HCT116 (cell line): ENCODE measurements at places on chromosomes 1 and 21.

- DNase-seq = peak; percentile 91
- H3K36me3 ChIP-seq = no peaks in the 10 kb centered on the region
- no peak overlapping the region for H3K27ac ChIP-seq
- peaks cover 22% of the 10 kb centered on the region for H3K4me1 ChIP-seq
Observed at GRCh38 chr1:200483491-200484143, 73.8 kb upstream of the ZNF281 start.

- H3K27ac ChIP-seq = peak overlapping the region; percentile 93
- H3K4me3 ChIP-seq = peak overlapping the region; percentile 92
- no peaks in the 10 kb centered on the region for H3K27me3 ChIP-seq
- DNase-seq = no peak
- H3K4me1 ChIP-seq = peaks cover 11% of the 10 kb centered on the region; the same call in 1 of the 2 replicates
Observed at GRCh38 chr1:193058529-193059281, 455 bp downstream of the UCHL5 start.

- H3K27me3 ChIP-seq = no peaks in the 10 kb centered on the region
- DNase-seq = no peak
- H3K36me3 ChIP-seq = peaks cover 20% of the 10 kb centered on the region; the same call in 1 of the 2 replicates
- H3K4me3 ChIP-seq = peak overlapping the region; percentile 80
Observed at GRCh38 chr1:156742017-156742416, 1.1 kb upstream of the MRPL24 start.

DNA sequence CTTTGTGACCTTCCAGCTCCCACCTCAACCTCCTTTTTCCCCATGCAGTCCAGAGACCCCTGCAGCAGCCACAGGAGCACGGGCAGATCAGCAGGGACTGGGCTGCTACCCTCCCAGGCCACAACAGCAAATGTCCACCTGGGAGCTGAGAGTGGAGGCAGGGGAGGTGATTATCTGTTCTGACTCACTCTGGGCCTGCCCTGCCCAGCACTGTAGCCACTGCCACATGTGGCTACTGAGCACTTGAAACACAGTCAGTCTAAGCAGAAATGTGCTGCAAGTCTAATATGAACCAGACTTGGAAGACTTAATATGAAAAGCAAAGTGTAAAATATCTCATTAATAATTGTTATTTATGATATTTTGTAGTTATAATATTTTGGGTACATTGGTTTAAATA, 148.9 kb upstream of the VANGL1 start:
- DNase-seq = no peak
- H3K27ac ChIP-seq = no peak overlapping the region
- H3K4me3 ChIP-seq = no peak overlapping the region
- H3K36me3 ChIP-seq = no peaks in the 10 kb centered on the region
- H3K4me1 ChIP-seq = no peaks in the 10 kb centered on the region

DNA sequence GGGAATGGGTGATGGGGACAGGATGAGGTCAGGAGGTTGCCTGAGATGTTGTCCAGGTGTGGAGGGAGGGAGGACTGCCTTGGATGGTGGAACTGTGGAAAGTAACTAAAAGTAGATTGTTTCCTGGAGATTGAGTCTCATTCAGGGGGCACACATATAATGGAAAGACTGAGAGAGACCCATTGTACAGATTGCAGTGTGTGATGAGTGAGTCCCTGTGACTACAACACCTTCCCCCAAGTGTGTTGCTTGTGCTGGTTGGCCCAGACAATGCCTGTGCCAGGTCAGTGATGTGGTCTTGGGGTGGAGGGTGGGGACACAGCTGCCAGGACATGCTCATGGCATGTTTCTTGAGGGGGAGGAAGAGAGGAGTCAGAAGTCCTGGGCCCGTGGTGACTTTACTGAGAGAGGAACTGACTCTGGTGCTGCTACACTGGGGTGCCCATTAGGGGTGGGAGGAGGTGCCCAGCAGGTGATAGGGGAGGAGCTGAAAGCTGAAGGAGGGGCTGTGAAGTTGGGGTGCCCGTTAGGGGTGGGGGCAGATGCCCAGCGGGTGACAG, 5.2 kb downstream of the SNAP47 start:
- H3K27me3 ChIP-seq = no peaks in the 10 kb centered on the region
- H3K27ac ChIP-seq = no peak overlapping the region
- H3K4me1 ChIP-seq = peaks cover 9% of the 10 kb centered on the region
- no peak for DNase-seq
- H3K36me3 ChIP-seq = no peaks in the 10 kb centered on the region

- H3K36me3 ChIP-seq = 0 out of 2 replicates have a peak, but pooled peaks cover 4% of the 10 kb centered on the region
- no peaks in the 10 kb centered on the region for H3K27me3 ChIP-seq
- no peak for DNase-seq
Observed at GRCh38 chr1:31036749-31037500, 28.6 kb downstream of the PUM1 start.

DNA sequence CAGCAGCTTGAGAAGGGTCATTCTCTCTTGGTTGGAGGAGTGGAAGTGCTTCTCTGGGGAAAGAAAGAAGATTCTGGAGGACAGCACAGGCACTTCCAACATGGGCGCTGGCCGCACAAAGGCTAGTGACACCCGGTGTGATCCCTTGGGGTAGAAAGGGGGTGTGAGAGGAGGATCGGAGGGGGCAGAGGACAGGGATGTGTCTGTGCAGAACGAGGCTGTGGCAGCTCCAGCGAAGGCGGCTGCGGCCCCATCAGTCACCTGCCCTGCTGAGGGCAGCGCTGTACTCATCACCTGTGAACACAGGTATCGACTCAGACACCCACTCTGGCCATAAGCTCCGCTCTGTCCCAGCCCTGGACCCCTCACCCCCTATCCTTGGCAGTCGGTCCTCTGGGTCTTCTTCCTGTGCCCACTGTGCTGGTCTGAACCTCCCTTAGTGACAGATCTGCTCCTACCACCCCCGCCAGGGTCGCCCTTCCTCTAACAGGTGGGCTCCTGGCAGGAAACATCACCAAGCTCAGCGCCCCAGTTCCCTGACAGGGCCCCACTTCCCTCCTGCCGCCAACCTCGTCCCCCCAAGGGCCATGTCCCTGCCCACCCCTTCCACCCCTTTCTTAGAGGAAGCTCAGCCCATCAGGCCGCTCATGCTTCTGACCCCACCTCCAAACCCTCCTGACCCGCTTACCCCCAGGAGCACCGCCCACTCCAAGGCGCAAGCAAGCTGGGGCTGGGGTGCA, 20.1 kb downstream of the TP73 start:
- no peak overlapping the region for H3K4me3 ChIP-seq
- no peaks in the 10 kb centered on the region for H3K36me3 ChIP-seq
- no peaks in the 10 kb centered on the region for H3K27me3 ChIP-seq

DNA sequence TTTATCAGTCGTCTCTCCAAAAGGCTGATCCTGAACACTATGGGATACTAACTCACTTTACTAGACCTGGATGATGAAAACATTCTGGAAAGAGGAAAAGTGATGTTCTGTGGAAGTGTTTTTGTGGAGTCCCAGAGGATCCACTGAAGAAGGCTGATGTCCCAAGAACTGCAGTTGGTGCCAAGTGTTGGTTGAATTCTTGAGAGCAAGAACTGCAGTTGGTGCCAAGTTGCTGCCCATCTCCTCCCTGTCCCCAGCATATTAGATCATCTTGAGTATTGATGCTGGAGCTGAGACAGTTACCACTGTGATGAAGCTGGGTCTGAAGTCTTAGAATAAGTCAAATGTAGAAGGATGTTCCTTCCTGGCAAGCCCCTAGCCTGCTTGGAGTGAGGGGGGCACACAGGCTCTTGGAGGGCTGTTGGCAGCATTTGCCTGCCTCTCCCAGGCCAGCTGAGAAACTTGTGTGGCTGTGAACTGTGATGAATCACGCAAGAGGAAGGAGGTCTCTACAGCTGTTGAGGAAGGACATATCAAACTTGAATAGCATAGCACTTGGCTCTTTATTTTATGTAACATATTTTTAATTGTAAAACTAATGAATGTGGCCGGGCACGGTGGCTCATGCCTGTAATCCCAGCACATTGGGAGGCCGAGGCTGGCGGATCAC, 48.1 kb downstream of the DNAJC6 start:
- H3K27ac ChIP-seq = no peak overlapping the region
- H3K4me1 ChIP-seq = peaks cover 2% of the 10 kb centered on the region
- no peaks in the 10 kb centered on the region for H3K36me3 ChIP-seq
- DNase-seq = no peak
- no peak overlapping the region for H3K4me3 ChIP-seq

GRCh38 chr1:25676488-25676887, 59.9 kb downstream of the MAN1C1 start:
- no peak overlapping the region for H3K27ac ChIP-seq
- peaks cover 6% of the 10 kb centered on the region; the same call in 1 of the 2 replicates for H3K4me1 ChIP-seq
- no peak for DNase-seq
- peaks cover 32% of the 10 kb centered on the region for H3K27me3 ChIP-seq

GRCh38 chr1:89040315-89040626, 17.6 kb upstream of the GBP3 start:
- H3K4me1 ChIP-seq = no peaks in the 10 kb centered on the region
- no peaks in the 10 kb centered on the region for H3K27me3 ChIP-seq
- DNase-seq = no peak

DNA sequence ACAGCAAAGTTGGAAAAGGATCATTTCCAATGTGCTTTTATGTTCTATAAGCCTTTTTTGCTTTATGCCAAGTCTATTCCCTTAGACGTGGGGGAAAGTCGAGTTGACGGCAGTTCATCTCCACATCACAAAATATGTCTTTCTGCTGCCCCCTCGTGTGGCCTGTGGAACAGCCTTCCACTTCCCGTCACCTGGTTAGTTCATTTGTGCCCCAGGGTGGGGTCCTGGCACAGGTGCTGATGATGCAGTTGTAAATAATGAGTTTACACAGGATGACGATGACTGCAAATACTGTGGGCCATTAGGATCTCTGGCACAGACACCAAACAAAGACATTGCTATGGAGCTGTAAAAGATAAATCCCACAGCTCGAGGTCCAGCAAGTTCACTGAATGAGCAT, 10.0 kb upstream of the OTUD3 start:
- no peak for DNase-seq
- no peaks in the 10 kb centered on the region for H3K27me3 ChIP-seq
- peaks cover 2% of the 10 kb centered on the region for H3K4me1 ChIP-seq
- H3K36me3 ChIP-seq = no peaks in the 10 kb centered on the region

DNA sequence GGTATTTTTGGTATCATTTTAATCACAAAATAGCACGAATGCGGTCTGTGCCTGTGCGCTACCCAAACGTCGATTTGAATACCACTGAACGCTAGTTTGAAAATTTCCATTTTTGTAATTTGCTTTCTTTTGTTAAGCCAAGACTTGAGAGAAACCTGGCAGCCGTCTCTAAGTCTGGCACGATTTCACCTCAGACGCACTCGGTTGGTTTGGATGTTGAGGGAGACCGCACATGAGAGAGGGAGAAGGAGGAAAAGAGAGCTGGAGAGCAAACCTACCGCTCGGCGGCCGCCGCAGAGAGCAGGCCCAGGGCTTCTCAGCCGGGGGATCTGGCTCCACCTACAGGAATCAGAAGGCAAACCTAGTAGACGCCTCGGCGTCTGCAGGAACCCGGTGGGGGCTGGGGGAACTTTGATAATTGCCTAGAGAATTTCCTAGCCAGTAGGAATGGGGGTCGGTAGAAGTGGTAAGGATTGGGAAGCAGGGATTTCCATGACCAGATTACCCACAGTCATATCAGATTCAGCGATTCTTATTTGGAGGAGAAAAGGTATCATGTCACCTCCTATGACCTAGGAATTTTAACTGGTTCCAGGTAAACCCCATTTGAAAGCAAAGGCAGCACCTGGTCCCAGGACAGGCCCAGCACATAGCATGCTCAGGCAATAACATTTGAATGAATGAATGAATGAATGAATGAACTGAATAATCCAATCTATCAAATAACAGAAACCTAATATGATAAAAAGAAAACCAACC, 83.2 kb downstream of the TM2D1 start:
- peak; percentile 35 for DNase-seq
- no peak overlapping the region for H3K27ac ChIP-seq
- H3K36me3 ChIP-seq = no peaks in the 10 kb centered on the region
- H3K4me1 ChIP-seq = peaks cover 2% of the 10 kb centered on the region; the same call in 1 of the 2 replicates
- H3K4me3 ChIP-seq = peak overlapping the region; percentile 30

DNA sequence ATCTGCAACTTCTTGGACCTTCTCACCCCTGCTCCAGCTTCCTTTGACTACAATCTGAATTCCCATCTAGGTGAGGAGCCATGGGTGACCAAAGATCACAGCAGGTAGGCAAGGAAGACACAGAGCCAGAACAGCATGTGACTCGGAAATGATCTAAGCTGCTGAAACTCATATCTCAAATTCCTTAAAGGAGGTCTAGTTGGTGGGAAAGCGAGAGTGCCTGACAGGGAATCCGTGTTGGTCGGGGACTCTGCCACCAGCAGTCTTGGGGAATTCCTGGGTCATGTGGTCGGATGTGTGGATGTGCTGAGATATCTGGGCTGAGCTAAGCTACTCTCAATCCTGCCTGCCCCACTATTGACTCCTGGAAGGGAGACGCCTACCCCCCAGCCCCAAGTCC, 3.2 kb upstream of the NUAK2 start:
- peaks cover 11% of the 10 kb centered on the region for H3K4me1 ChIP-seq
- H3K4me3 ChIP-seq = no peak overlapping the region
- H3K27me3 ChIP-seq = no peaks in the 10 kb centered on the region
- no peak for DNase-seq
- no peak overlapping the region for H3K27ac ChIP-seq

- no peaks in the 10 kb centered on the region for H3K27me3 ChIP-seq
- DNase-seq = peak; percentile 90
- peaks cover 10% of the 10 kb centered on the region; the same call in 1 of the 2 replicates for H3K4me1 ChIP-seq
- peak overlapping the region; percentile 52; the same call in 1 of the 2 replicates for H3K27ac ChIP-seq
Observed at GRCh38 chr1:30684881-30685795, 38.2 kb downstream of the MATN1 start.

- H3K27me3 ChIP-seq = no peaks in the 10 kb centered on the region; the same call in 1 of the 2 replicates
- H3K4me3 ChIP-seq = peak overlapping the region; percentile 29
- peak overlapping the region; percentile 7; the same call in 1 of the 2 replicates for H3K27ac ChIP-seq
- peaks cover 22% of the 10 kb centered on the region for H3K4me1 ChIP-seq
- peak; percentile 33 for DNase-seq
Observed at GRCh38 chr1:235078480-235079381, 49.9 kb downstream of the TOMM20 start.

DNA sequence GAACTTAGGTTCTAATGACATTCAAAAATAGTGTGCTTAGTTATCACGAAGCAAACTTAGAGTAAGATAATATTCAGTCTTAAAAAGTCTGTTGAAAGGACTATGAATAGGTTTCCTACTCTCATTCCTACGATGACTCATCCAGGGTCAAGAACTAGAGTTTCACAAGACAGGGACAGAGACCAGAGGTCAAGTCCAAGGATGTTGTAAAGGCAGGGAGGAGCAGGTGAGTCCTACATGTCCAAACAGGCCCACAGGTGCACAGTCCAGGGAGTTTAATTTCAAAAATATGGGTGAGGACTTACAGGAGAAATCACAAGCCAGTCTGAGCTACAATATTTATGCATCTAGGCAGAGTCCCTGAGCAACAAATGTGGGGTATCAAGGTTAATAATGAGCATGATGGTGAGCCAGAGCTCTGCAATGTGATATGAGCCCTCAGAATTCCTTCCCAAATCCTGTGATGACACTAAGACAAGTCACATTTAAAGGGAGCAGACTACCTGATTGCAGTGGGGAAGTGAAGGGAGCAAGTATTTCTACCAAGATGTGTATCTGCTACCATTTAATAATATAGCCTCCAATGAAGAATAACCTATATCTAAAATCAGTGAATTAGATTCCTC, 100.0 kb upstream of the NRIP1 start:
- DNase-seq = no peak
- no peaks in the 10 kb centered on the region for H3K36me3 ChIP-seq
- no peaks in the 10 kb centered on the region for H3K27me3 ChIP-seq
- peaks cover 2% of the 10 kb centered on the region; the same call in 1 of the 2 replicates for H3K4me1 ChIP-seq
